CD4-positive, alpha-beta T cell (primary cell): ENCODE measurements at places on chromosomes 16 and 17. TPM values are rescaled to one million over a fixed set of nuclear protein-coding genes. Genes with fewer than 3 reads are reported as not detected.

Gene SLC5A11
- total RNA-seq = 0.44 TPM

Gene CDR2
- 113 TPM for total RNA-seq

DNA sequence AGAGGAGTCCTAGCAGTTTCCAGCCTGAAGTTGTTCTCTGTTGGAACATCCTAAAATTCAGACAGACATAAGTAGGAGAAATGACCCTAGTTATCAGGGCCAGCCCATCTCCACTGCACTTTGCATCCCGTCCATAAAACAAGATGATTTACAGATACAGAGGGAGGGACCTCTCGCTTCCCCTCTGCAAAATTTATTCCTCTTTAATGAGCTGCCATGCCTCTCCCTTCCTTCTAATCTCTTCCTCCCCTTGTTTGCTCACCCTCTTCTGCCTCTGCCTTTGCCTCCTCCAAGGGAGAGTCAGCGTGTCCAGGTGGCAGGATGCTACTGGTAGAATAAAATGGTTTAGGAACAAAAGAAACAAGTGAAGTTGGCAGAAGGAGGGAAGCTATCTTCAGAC lies 351.3 kb downstream of the SOX9 start:
- no peaks in the 10 kb centered on the region for H3K4me1 ChIP-seq
- H3K4me3 ChIP-seq = no peak overlapping the region
- no peaks in the 10 kb centered on the region for H3K36me3 ChIP-seq
- no peak overlapping the region for H3K27ac ChIP-seq

DNA sequence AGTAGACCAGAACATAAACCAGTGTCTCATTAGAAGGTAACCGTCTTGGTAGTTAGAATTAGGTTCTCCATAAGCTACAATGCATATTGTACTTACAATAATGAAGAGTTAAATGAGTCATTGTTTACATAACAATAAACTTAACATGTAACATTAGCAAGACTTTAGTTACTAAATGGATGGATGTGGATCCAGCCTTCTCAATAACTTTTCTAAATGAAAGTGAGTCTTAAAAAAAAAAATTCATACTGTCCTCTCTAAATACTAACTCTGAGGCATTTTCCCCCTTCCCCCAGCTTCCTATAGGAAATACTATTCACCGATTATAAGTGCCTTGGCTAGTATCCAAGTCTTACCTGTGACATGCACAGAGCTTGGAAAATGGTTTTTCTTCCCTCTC lies 155.3 kb downstream of the CYB561 start:
- H3K27me3 ChIP-seq = no peaks in the 10 kb centered on the region
- no peak overlapping the region for H3K4me3 ChIP-seq
- no peaks in the 10 kb centered on the region for H3K4me1 ChIP-seq
- no peaks in the 10 kb centered on the region for H3K36me3 ChIP-seq

DNA sequence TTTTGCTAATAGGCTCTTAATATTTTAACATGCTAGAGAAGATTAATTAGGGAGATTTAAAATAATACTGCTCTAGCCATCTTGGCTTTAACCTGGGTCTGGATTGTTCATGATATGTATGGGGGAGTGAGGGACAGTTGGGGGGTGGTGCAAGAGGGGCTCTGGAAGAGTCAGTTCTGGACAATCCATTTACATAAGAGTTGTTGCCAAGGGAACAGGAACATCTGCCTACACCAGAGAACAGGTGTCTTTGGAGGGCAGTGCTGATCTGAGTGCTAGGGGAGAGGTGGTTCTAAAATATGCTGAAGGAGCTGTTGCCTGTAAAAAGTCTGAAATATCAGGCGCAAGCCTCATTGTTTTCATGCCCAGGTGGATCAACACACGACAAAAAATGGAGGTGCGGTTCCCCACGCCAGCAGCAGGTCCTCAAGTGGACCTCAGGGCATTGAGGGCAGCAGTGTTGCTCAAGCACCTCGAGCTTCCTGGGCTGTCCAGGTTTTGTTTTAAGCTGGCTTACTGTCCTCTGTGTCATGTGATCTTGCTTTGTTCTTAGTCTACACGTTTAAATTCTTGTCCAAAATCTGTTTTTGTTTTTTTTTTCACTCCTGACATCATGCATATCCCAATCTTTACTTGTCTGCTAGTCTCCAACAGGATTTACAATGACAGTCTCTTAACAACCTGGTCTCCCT lies 25.4 kb upstream of the WSB1 start:
- no peaks in the 10 kb centered on the region for H3K36me3 ChIP-seq
- no peaks in the 10 kb centered on the region for H3K4me1 ChIP-seq
- H3K4me3 ChIP-seq = no peak overlapping the region
- no peak for DNase-seq

- H3K36me3 ChIP-seq = no peaks in the 10 kb centered on the region
- DNase-seq = no peak
- no peak overlapping the region for H3K27ac ChIP-seq
Observed at GRCh38 chr16:56211435-56211981, 20.2 kb downstream of the GNAO1 start.

DNA sequence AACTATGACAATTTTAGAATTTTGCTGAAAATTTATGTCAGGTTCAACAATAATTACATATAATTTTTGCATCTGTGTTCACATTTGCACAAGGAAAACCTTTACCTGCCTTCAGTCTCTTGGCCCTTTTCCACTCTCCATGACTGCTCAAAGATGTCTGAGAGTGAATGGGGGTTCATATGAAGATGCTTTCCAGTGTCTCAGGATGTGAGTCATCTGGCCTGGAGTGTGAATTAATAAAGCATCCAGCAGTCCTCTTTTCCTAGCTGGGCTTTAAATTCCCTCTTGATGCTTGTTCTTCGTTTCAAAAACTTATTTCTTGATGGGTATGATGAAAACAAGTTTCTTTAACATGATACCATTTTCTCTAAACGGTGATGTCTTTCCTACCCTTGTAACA lies 99.9 kb downstream of the CDK5R1 start:
- no peak overlapping the region for H3K27ac ChIP-seq
- no peak overlapping the region for H3K4me3 ChIP-seq

Gene CD300C
- 0.41 TPM for total RNA-seq

GRCh38 chr16:22194707-22195444 lies 11.2 kb upstream of the EEF2K start:
- DNase-seq = no peak
- H3K4me1 ChIP-seq = peaks cover 63% of the 10 kb centered on the region
- H3K36me3 ChIP-seq = no peaks in the 10 kb centered on the region
- no peak overlapping the region for H3K4me3 ChIP-seq
- H3K27ac ChIP-seq = peak overlapping the region; percentile 67

DNA sequence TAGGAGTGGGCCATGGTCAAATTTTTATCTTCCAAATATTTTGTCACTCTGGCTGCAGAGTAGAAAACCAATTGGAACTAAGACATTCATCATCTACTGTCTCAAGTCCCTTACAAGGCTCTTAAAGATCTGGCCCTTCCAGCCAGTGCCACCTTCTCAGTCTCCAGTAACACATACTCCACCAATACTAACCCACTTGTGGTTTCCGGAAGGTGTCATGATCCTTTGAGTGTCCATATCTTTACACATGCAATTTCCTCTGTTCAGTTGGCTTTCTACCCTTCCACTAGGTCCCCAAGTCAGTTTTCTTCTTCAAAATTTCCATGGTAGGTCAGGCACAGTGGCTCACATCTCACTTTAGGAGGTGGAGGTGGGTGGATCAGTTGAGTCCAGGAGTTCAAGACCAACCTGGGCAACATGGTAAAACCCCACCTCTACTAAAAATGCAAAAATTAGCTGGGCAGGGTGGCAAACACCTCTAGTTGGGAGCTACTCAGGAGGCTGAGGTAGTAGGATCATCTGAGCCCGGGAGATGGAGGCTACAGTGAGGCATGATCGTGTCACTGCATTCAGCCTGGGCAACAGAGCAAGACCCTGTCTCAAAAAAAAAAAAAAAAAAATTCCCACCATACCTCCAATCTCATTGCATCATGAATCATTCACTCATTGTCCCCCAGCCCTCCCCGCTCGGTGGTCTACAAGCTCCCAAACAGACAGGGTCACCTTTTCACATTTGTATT lies 6.0 kb upstream of the GRB2 start:
- no peaks in the 10 kb centered on the region for H3K36me3 ChIP-seq
- H3K27me3 ChIP-seq = no peaks in the 10 kb centered on the region
- H3K4me1 ChIP-seq = peaks cover 18% of the 10 kb centered on the region
- no peak overlapping the region for H3K4me3 ChIP-seq
- no peak for DNase-seq

DNA sequence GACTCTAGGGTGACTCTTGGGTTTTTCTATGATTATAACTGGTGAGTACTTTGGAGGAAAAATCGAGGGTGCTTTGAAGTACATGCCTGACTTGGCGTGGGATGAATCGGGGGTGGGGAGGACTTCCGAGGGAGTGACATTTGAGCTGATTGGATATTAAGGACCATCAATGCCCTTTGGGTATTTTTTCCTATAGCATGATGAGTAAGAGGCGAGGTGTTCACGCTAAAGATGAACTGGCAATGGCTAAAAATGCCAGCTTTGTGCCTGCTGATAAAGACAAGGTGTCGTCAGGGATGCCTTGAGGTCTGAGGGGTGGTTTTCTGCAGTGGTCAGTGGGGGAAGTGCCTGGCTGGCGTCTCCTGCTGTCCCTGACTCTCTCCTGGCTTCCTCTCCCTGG lies 25.3 kb downstream of the USP43 start:
- no peak overlapping the region for H3K27ac ChIP-seq
- H3K36me3 ChIP-seq = no peaks in the 10 kb centered on the region
- no peaks in the 10 kb centered on the region for H3K4me1 ChIP-seq
- no peak overlapping the region for H3K4me3 ChIP-seq
- no peak for DNase-seq

GRCh38 chr17:43176119-43176570 lies 5.1 kb downstream of the NBR1 start:
- peak overlapping the region; percentile 25 for H3K27ac ChIP-seq
- no peak overlapping the region for H3K4me3 ChIP-seq
- no peaks in the 10 kb centered on the region for H3K27me3 ChIP-seq
- H3K4me1 ChIP-seq = peaks cover 38% of the 10 kb centered on the region

DNA sequence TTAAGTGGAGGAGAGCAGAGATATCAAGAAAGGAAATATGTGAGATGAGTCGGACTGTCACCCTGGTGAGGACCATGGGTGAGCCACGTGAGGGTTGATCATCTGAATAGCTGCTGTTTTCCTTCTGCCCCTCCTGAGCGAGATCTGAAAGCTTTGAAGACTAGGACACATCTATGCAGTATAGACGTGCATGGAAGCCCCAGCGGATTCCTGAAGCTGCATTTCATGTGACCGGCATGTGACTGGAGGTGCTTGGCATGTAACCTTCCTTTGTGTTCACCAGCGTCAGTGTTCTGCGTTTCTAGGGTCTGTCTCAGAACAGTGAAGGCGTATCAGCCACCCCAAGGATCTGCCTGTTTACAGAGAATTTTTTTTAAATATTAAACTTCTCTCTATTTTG lies 75.1 kb downstream of the MSI2 start:
- H3K27me3 ChIP-seq = no peaks in the 10 kb centered on the region
- H3K36me3 ChIP-seq = no peaks in the 10 kb centered on the region
- DNase-seq = no peak
- H3K4me3 ChIP-seq = no peak overlapping the region

GRCh38 chr17:79905832-79906231 lies 66.6 kb upstream of the CBX4 start:
- no peaks in the 10 kb centered on the region for H3K36me3 ChIP-seq
- no peak overlapping the region for H3K27ac ChIP-seq
- H3K4me3 ChIP-seq = no peak overlapping the region

DNA sequence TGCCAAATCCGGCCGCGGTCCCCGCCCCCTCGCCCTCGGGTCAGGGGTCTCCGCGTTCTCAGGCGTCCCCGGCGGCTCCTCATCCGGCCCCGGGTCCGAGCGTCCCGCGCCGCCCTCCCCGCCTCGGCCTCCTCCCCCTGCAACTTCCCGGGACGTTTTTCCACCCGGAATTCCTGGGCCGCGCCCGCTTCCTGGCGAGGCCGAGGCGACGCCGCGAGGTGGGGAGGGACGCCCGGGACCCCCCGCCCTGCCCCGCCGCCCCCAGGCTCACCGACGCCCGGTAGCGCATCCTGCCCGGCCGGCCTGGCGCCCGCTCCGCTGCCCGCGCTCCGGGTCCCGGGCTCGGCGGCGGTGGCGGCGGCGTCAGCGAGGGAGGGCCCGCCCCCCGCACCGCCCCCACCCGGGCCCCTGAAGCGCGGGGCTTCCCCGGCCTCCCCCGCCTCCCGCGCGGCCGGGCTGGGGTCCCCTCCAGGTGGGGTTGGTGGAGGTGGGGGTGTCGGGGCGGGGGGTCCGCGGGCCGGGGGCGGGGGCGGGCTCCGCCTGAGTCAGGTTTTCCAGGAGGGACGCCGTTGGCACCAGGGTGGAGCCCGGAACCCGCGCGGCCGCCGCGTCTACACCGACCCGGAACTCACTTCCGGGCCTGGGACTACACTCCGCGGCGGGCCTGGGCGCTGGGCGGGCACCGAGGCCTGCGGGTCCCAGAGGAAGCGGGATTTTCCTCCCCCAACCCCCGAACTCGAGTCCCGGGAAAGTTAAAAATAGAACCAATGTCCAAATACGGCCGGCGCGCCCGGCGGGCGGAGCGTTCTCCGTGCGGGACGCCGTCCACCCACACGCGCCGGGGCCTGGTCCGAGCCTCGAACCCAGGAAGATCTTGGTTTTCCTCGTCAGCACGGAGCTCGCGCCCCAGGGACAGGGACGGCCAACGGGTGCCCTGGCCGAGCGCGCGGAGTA lies 6.8 kb downstream of the MYO1C start:
- H3K4me1 ChIP-seq = peaks cover 58% of the 10 kb centered on the region
- peak overlapping the region; percentile 61 for H3K4me3 ChIP-seq
- H3K27me3 ChIP-seq = no peaks in the 10 kb centered on the region

Gene BPTF
- 117 TPM for total RNA-seq

GRCh38 chr17:37494971-37495370 lies 5.3 kb downstream of the DUSP14 start:
- H3K4me1 ChIP-seq = peaks cover 13% of the 10 kb centered on the region
- DNase-seq = no peak
- H3K27ac ChIP-seq = no peak overlapping the region

- peaks cover 4% of the 10 kb centered on the region for H3K4me1 ChIP-seq
- DNase-seq = no peak
- H3K4me3 ChIP-seq = no peak overlapping the region
- no peaks in the 10 kb centered on the region for H3K36me3 ChIP-seq
- H3K27me3 ChIP-seq = no peaks in the 10 kb centered on the region
- H3K27ac ChIP-seq = no peak overlapping the region
Observed at GRCh38 chr16:55700961-55701360, 45.2 kb downstream of the SLC6A2 start.
